Cortex of kidney (tissue), 1 donor: ENCODE measurements at places on chromosomes 7 and 10.

GRCh38 chr7:158120316-158120715 is 467.3 kb downstream of the PTPRN2 start:
- no peak for DNase-seq

DNA sequence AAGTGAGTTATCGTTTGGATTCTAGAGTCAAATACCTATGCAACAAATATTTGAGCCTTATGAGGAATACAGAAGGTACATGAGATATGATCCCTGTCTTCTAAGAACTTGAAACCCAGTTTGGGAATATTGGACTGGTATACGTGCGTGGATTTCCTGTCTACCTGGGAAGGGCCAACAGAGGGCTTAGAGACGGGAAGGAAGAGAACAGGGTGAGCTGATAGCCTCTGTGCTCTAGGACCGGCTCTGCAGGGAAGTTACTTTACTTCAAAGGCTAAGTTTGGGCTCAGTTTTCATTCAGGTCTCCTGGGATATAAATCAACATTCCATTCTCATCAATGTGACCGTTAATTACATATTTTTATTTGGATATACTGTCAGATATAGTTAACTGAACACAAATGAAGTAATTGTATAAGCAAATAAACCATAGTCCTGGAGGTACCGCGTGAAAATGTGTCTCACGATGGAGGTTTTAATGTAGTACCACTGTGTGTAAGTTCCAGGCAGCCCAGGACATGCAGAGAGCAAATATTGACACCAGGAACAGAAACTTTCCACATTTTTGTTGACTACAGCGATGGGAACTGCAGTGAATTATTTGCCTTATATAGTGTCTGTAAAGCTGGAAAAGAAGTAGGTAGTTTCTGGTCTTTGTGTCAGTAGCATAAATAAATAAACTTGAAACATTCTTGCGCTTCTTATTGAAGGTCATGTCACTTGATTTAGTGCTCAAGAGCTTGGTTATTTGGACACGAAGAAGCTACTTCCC is 8.6 kb downstream of the CHST12 start:
- DNase-seq, result no peak

- DNase-seq, result no peak
These were observed 190.2 kb upstream of the HGF start for GRCh38 chr7:81960026-81960425.

DNA sequence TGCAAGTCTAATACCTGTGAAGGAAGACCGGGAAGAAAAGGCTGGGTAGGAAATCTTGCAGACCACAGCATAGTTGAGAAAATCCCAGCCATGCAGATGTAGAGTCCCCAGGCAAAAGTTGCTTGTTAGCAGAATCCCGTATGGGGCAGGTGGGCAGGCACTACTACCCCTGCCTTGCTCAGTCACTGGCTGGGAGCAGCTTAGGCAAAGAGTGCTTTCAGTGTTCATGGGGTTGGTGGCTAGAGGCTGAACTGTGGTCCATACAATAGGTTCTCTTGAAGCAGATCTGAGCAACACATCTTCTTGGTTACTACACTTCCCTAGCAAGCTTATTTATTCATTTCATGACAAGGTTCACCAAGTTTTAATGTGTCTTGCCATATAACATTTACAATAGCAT is 92.6 kb downstream of the AHCYL2 start:
- no peak for DNase-seq

DNA sequence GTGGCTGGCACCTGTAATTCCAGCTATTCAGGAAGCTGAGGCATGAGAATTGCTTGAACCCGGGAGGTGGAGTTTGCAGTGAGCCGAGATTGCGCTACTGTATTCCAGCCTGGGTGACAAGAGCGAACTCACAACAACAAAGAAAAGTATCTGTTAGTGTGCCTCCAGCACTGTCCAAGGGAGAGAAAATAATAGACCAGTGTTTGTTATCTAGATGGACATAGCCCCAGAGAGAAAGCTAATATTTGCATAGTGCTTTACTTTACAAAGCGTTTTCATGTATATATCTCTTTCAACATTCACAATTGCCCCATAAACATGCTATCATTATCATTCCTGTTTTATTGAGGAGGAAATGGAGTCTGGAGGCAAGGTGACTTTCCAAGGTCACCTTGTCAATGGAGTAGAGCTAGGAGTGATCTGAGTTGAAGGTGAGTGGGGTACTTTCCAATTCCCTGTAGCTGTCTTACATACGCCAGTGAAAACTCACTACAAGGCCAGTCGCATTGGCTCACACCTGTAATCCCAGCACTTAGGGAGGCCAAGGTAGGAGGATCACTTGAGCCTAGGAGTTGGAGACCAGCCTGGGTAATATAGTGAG is 49.7 kb upstream of the KIF5B start:
- no peak for DNase-seq

GRCh38 chr10:77792155-77792554 is 134.4 kb downstream of the DLG5 start:
- DNase-seq, result no peak

DNA sequence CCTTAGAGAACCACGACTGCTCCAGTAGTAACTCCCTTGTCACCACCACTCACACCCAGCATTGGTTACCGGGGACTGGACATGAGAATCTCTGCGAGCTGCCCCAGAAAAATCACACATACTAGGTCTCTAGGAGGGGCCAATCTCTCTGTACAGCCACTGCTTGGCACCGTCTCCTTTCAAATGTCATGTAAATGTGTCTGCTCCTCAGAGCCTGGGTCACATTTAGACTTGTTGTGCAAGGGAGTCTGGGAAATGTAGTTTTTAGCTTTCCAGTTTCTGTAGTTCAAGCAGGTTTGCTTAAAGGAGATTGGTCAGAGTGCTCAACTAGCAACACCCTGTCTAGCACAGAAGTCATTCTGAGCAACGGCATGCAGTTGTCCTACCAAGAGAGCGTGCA is 60.0 kb downstream of the CHN2 start:
- no peak for DNase-seq

- no peak for DNase-seq
These were observed 78.3 kb upstream of the NRP1 start for GRCh38 chr10:33412653-33413361.

DNA sequence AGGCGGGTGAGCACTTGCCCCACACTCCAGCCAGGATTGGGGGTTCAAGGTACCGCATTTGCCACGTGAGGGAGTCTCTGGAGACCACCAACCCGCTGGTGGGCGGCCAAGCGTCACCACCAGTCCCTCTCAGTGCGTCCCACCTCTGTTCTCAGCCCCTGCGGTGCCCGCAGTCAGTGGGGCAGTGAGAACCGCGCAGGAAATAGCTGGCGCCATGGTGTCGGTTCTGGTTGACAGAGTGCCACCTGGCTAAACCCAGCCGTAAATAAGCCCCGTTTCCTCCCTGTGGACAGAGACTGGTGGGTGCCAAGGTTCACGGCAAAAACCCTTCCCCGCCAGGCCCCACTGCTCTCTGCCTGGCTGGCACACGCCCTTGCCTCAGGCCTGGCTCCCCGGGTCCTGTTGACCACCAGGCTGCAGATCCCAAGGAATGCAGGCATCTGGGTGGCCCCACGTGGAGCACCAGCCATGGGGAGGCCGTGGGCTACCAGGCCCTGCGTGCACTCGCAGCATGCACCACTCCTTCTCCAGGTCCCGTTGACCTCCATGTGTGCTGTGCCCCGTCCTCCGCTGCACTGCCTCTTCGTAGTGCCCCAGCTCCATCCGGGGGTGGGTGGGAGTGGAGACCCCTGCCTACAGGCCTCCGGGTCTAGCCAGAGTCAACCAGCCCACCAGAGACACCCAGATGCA is 140.0 kb downstream of the LHPP start:
- DNase-seq, result no peak

DNA sequence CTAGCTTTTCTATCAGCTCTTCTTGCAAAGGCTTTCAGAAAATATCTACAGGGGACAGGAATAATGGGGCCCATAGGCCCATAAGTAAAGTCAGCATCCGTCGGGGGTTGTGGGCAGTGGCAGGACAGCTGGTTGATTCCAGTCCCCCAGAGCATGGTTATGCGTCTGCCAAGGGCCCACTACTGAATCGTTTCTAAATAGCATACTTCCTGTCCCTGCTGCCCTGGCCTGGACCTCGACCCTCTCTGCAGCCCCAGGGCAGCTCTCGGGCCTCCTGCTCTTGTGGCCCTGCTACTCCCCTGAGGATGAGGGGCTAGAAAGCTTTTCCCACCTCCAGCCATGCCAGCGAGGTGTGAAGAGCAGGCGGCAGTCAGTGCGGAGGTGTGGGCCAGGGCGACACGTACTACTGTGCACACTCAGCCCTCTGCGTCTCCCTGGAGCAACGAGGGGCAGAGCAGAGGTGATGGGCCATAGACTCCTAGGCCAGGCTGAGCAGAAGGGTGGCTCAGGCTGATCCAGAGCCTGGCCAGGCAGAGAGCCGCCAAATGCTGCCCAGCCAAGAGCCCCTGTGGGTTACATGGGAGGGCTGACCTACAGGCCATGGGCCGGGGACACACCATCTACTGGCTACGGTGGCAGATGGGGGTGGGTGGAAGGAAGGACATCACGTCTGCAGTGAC is 4.7 kb upstream of the OPN4 start:
- no peak for DNase-seq
